IMR-90 (cell line): ENCODE measurements at places on chromosomes 16 and 17. TPM values are rescaled to one million over a fixed set of nuclear protein-coding genes. Genes with fewer than 3 reads are reported as not detected.

SGSM2 gene
- 12.2 and 13.6 TPM in 2 replicates for total RNA-seq

CIBAR2 gene
- 0.18 TPM in 1 of 2 replicates, not detected in the other for total RNA-seq

NLRC3 gene
- not detected in 2 replicates for total RNA-seq

DNA sequence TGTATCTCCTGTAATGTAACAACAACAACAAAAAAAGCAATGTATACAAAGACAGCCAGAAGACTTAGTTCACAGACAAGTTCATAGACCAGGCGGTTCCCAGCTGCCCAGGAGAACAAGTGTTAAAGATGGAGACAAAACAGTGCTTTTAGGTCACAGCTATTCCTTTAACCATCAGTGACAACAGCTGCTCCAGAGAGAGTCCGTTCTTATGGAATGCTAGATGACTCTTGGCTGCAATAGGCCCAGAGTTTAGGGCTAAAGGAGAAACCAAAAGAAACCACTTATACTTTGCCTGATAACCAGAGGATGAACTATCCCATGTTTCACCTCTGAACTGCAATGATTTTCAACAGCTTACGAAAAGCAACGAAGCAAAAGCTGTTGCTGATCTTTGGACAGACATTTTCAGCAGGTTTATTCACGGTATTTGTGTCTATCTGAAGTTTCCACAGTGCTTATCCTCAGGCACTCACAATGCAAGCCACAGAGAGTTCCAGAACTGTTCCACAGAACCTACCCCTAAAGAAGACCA is 6.0 kb downstream of the ZCCHC14 start:
- no peak for DNase-seq

- DNase-seq: no peak
Measured at GRCh38 chr16:85735225-85735635, 15.7 kb downstream of the C16orf74 start.

DNA sequence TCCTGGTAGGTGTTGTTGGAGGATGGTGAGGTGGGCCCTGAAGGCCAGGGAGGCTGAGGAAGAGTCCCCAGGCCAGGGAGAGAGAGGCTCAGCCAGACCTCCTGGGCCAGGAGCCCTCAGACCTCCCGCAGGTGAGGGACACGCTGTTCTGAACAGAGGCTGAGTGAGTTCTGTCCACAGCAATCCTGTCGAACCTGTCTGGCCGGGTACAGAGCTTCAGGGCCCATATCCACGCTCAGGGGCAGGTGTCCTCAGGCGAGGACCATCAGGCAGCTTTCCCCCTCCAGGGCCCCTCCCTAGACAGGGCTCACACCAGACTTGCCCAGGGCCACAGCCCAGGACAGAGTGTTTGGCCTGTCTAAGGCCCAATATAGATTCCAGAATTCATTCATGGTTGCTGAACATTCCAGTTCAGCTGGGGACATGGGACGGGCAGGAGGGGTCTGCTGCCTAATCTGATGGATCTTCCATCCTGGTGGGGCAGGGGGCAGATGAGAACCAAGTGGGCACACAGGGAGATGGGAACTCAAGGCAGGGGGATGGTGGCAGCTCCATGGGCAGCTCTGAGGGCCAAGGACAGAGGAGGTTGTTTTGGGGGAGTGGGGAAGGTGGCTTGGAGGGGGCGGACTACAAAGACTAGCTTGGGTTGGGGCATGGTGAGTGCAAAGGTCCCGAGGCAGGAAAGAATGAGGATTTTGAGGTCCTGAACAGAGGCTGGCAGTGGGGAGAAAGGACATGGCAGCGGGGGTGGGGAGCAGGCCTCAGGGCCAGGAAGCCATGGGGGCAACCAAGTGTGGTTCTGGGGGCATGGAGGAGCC is 23.4 kb upstream of the MPRIP start:
- no peak for DNase-seq

GRCh38 chr17:68381076-68381900 is 76.0 kb downstream of the WIPI1 start:
- peak; percentile 97 for DNase-seq

DNA sequence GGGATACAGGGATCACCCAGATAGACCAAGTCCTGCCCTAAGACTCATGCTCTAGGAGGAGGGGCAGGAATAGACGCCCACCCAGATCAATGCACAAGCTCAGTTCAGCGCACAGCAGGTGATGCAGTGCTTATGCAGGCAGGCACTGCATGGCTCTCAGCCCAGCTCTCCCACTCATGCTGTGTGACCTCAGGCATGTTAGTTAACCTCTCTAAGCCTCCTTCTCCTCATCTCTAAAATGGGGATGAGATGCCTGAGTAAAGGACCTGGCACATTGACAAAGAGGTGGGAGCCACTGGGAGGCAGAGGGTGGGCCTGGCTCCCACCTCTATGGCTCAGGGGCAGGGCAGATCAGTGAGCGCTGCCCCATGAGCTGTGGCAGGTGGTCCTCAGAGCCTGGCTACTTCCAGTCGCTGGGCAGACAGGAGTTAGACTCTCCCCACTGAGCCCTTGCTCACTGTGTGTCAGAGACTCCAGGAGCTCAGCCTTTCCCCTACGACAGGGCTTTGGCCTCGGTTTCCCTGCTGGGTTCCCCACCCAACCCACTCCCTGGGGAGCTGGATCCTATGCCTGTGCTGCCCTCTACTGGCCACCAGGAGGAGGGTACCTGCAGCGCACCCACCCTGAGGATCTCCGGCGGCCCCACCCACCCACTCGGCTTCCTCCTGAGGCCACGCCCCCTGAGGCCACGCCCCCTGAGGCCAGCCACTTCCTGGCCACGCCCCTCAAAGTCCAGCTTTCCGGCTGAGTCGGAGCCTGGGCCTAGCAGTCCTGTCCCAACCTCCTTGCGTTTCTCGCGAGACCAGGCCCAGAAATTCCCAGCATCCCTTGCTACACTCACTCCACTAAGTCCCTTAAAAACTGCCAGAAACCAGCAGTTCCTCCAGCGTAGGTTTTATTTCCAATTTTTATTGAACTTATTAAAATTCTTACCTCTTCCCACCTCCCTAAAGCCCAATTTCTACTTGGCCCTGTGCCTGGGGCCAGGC is 196.1 kb downstream of the GSG1L start:
- peak; percentile 51 for DNase-seq
